ENCODE measurements at places on chromosomes 7 and 10. TPM values are rescaled to one million over a fixed set of nuclear protein-coding genes. Genes with fewer than 3 reads are reported as not detected.

ITIH5 gene
- not detected for total RNA-seq

WNT16 gene
- not detected for total RNA-seq

RAB19 gene
- 10.4 TPM for total RNA-seq

DNA sequence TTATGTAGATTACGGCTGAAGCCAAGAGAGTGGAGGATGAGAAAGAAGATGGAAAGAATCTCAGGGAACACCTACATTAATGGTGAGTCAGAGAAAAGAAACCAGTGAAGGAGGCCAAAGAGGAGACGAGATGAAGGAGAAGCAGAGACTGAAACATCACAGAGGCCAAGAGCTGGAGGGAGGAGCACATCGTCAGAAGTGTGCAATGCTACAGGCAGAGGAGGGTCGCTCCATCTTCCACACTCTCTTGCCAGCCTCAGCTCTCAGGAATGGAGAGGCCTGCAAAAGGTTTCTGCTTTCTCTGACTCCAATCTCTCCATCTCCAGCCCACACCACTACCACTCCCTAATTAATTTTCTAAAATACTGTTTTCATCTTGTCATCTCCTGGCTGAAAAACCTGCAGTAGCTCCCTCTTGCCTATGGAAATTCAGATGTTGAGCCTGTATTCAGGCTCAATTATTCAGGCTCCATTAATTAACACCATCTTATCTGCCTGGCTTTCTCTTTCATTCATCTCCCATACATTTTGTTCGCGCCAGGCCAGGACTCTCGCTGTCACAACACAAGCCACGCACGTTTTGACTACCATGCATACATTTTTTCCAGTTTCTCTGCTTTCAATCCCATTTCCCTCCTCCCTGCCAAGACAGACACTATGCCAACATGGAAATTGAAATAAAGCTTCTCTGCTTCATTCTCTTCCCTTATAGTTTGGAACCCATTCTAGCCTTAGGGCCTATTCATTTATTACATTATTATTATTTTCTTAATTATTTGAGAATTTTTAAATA lies 165.8 kb downstream of the INHBA start:
- H3K27me3 ChIP-seq = no peaks in the 10 kb centered on the region
- H3K4me1 ChIP-seq = no peaks in the 10 kb centered on the region
- H3K27ac ChIP-seq = no peak overlapping the region
- H3K36me3 ChIP-seq = no peaks in the 10 kb centered on the region
- no peak for DNase-seq
- H3K4me3 ChIP-seq = no peak overlapping the region

DNA sequence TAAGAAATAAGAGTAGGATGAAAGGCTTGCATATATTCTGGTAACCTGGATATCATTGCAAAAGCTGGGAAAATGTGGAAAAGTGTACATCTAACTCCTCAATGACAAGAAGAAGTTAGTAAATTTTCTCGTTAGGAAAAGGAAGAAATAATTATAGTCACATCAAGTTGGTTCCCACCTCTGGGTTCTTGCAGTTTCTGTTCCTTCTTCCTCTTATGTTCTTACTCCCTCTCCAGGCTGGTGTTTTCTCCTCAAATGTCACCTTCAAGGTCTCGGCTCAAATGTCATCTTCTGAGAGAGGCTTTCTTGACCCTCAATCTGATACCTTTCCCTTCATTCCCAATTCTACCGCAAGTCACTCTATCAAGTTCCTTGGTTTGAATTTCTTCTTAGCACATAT lies 64.4 kb downstream of the ENTPD1 start:
- no peaks in the 10 kb centered on the region for H3K27me3 ChIP-seq
- no peak overlapping the region for H3K4me3 ChIP-seq
- no peak overlapping the region for H3K27ac ChIP-seq
- no peak for DNase-seq

DNA sequence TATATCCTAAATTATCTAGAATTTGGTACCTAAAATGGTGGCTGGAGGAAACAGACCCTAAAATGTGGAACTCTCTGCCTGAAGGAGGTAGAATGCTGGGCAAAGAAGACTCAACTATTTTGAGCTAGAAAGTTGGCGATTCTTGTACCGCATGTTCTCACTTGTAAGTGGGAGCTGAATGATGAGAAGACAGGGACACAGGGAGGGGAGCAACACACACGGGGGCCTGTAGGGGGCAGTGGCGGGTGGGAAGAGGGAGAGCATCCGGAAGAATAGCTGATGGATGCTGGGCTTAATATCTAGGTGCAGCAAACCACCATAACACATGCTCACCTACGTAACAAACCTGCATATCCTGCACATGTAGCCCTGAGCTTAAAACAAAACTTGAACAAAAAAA lies 250.6 kb downstream of the CALN1 start:
- no peaks in the 10 kb centered on the region for H3K4me1 ChIP-seq
- no peak for DNase-seq
- no peak overlapping the region for H3K27ac ChIP-seq

DNA sequence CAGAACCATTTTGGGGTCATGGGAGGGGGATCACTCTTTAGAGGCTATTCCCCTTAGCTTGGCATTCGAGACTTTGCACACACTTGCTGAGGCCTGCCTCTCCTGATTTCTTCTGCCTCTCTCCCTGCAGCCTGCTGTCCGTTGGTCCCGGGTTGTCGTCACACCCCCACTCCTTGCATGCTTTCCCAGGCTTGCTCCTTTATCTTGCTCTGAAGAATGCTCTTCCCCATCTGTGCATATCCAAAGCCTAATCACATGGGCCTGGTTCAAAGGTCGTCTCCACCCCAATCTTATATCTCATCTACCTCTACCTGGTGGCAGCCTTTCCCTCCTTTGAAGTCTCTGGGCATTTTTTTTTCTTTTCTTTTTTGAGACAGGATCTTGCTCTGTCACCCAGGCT lies 24.3 kb upstream of the EMX2 start:
- no peaks in the 10 kb centered on the region for H3K27me3 ChIP-seq
- no peaks in the 10 kb centered on the region for H3K36me3 ChIP-seq
- no peak overlapping the region for H3K4me3 ChIP-seq
- H3K4me1 ChIP-seq = no peaks in the 10 kb centered on the region
- H3K27ac ChIP-seq = no peak overlapping the region

GRCh38 chr7:116955801-116956476 lies 2.6 kb downstream of the ST7 start:
- H3K27me3 ChIP-seq = no peaks in the 10 kb centered on the region
- H3K27ac ChIP-seq = peak overlapping the region; percentile 48
- no peak for DNase-seq
- H3K4me3 ChIP-seq = no peak overlapping the region
- H3K36me3 ChIP-seq = no peaks in the 10 kb centered on the region

DNA sequence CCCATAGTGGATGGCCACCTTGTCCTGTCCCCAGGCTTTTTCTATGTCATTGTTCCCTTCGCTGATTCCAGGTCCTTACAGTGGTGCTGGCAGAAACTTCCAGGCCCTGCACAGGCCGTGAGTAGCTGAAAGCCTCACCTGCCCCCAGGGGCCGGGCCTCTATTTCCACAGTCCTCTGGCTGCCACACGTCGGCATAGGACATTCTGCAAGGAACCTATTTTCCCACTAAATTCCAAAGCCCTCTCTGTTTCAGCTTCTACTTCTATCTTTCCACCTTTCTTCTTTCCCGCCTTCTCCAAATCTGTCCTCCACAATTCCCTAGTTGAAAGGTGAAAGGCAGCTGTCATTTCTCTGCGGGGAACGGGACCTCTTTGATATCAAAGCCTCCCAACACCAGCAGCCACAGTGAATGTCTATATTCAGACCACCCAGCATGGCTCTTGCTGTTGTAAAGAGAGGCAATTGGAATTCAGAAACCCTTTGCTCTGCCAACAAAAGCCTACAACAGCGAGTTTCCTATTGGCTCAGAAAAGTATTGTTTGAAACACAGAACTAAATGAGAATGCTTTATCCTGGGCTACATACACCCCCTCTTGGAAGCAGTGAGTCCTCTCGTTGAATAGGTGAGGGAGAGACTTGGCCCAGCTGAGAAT lies 607.7 kb downstream of the GALNT17 start:
- H3K36me3 ChIP-seq = no peaks in the 10 kb centered on the region
- no peaks in the 10 kb centered on the region for H3K4me1 ChIP-seq
- no peak overlapping the region for H3K27ac ChIP-seq
- H3K4me3 ChIP-seq = no peak overlapping the region
- no peak for DNase-seq
- no peaks in the 10 kb centered on the region for H3K27me3 ChIP-seq

GRCh38 chr7:124800386-124800785 lies 34.8 kb upstream of the GPR37 start:
- no peaks in the 10 kb centered on the region for H3K4me1 ChIP-seq
- DNase-seq = no peak
- no peak overlapping the region for H3K27ac ChIP-seq

DNA sequence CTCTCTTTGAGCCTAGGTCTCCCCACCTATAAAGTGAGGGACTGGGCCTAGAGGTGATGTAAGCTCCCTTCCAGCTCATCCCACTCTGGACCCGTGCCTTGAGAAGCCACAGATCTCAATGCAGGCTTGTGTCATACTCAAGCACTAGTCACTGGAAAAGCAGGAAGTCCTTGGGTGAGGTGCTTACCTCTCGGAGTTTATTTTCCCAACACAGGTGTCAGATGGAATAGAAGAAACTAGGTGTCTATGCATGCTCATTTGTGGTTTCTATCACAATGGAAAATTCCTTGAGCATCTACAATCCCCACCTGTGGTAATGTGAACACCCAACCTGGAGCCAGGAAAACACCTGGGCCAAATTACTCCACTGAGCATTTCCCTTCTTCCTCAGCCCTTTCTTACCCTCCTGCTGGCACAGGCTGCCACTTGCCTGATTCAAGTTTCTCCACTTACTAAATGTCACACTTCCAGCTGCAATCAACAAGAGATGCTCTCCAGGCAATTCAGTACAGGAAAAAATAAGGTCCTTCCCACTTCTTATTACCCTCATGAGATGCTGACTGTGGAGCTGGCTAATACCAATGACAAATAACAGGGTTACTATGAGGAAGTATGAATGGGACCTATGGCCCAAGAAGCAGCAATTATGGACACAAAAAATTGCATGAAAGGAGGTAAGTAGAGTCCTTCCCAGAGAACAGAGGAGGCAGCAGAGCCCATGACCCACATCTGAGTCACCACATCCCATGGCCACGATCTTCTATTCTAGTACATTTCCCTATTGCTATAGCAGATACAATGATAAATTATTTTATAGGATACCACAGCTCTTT lies 13.1 kb downstream of the LSM5 start:
- no peaks in the 10 kb centered on the region for H3K36me3 ChIP-seq
- no peaks in the 10 kb centered on the region for H3K4me1 ChIP-seq
- H3K27ac ChIP-seq = no peak overlapping the region
- no peak for DNase-seq
- H3K4me3 ChIP-seq = no peak overlapping the region

DNA sequence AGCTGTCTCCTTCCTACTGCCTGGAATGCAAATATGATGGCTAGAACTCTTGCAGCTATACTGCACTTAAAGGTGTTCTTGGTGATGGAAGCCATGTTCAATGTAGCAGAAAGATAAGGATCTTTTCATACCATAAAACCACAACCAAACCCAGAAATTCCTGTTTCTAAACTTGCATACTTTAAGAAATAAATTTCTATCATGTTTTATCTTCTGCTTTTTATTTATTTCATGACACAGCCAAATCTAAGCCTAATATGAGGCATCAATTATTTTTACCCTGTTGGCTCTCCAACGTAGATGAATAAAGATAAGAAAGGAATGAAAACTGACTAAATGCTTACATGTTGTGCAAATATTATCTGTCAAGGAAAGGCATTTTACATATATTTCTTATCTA lies 224.1 kb downstream of the DOCK4 start:
- no peaks in the 10 kb centered on the region for H3K4me1 ChIP-seq
- H3K36me3 ChIP-seq = no peaks in the 10 kb centered on the region
- DNase-seq = no peak
- no peaks in the 10 kb centered on the region for H3K27me3 ChIP-seq

DNA sequence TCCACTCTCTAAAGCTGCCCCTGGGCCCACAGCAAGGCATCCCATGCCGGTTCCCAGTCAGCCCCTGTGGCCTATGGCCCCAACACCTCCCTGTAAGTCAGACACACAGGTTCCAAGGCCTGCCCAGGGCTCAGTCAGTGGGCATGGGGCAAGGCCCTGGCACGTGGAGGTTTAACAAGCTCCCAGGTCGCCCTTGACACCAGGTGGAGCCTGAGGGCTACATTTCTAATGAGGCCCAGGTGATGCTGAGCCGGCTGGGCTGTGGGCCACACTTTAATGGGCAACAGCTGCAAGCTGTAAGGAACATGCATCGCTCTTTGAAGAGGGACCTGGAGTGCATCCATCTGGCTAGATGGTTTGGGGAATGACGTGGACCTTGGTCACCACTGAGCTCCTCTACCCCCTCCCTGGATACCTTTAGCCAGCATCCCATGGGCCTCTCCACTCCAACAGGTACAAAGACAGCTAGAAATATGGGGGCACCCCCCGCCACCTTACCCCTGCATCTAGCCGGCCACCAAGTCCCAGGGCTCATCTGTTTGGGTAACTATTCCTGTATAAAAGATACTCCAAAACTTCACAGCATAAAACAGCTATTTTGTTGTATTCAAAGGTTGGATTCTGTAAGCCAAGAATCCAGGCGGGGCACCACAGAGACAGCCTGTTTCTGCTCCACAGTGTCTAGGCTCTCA lies 122.5 kb downstream of the OAT start:
- no peaks in the 10 kb centered on the region for H3K36me3 ChIP-seq
- H3K27me3 ChIP-seq = no peaks in the 10 kb centered on the region
- no peak overlapping the region for H3K27ac ChIP-seq

DNA sequence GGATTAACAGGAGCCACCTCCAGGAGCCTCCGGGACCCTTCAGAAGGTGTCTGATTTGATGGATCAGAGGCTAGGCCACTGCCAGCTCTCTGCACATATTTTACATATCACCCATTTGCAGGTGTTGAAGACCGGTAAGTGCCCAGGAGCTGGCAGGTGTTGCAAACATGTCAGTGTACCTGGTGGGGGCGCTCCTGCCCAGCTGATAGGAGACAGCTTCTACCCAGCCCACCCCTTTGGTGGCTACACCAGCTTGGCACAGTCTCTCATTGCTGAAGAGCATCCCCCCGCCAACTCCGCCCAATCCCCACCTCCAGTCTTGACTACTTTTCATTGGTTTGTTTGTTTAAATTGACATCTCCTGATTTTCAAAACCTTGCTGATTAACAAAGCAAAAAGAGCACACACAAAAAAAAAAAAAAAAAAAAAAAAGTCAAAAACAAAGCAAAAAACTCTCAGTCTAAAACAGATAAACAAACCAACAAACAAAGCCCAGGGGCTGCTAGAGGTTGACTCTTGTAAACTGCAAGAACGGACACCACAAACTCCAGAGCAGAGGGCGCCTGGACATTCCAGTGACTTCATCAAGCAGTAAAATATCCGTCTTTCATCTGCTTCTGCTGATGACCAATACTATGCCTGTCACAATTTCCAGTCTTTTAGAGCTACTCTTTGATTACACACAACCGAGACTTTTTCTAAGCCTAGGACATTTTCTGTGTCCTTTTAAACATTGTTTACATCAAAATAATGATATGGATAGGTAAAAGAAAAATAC lies 275.3 kb downstream of the NRG3 start:
- H3K27ac ChIP-seq = no peak overlapping the region
- H3K36me3 ChIP-seq = no peaks in the 10 kb centered on the region
- DNase-seq = no peak
- no peaks in the 10 kb centered on the region for H3K4me1 ChIP-seq
- no peaks in the 10 kb centered on the region for H3K27me3 ChIP-seq
